ENCODE measurements at places on chromosomes 16 and 17.
A peak's percentile ranks its signal among the peaks of the same experiment; 100 is the strongest.

DNA sequence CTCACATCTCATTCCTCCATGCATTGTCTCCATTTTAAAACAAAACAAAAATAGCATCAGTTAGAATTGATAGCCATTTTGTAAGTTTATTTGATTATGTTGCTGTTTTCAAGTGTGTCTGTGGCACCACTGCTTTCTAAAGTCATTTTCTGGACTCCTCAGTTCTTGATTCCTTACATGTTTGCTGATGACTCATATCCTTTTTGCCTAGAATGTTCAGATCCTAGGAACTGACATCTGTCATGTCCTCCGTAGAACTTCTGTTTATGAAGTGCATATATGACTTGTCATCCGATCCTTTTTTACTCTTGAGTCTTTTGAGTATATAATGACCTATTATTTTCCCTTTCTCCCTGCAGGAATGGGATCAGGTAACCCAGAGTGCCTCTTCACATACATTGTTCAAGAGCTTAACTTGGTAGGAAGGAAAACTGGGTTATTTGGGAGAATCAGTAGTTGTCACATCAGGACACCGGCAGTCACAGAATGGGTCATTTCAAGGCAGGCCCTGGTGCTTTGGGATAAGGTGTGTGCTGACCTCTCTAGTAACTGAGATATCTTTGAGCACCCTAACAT, 69.2 kb downstream of the MAP2K4 start:
- no peak for DNase-seq

GRCh38 chr17:62064791-62065563, at the start of gene MED13:
Gene MED13, minus strand, starts transcription at chr17:62065278. Its CDS starts 73 bp downstream, at chr17:62065205.
- DNase-seq, result peak; percentile 44

GRCh38 chr17:82767041-82767754, 15.3 kb downstream of the TBCD start:
- DNase-seq, result no peak

DNA sequence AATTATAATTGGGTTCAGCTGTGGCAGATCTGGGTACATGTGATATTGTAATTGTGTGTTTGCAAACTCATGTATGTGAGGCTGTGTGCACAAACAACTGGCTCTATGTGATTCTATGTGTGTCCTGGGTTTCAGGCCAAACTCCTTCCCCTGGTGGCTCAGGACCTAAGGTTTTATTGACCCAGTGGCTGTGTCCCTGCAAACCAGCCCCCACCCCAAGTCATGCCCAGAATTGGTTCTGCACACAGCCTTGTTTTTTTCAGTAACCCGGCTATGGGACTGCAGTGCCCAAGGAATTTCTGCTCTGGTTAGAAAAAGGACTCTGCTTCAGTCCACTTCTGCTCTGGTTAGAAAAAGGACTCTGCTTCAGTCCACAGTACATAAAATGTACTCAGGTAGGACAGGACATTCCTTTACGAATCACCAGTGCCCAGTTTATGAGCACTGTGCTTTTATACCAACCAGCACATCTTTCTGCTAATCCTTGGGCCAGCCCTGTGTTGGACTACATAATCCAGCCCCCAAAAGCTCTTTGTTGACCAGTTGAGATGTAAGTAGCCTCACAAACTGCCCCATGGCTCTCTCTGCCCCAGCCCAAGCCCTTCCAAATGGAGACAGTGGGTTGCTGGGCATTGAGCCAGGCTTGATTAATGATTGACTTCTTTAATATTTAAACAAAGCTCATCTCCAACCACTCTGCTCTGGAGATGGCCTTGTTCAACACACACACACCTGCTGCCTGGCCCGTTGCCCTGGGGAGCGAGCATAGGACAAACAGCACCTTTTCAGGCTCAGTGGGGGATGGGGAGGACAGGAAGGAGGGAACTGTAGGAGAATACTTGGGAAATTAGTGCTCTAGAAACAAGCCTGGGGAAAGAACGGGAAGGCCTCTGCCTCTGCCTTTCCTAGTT, 2.9 kb upstream of the KCNH6 start:
- DNase-seq, result no peak

DNA sequence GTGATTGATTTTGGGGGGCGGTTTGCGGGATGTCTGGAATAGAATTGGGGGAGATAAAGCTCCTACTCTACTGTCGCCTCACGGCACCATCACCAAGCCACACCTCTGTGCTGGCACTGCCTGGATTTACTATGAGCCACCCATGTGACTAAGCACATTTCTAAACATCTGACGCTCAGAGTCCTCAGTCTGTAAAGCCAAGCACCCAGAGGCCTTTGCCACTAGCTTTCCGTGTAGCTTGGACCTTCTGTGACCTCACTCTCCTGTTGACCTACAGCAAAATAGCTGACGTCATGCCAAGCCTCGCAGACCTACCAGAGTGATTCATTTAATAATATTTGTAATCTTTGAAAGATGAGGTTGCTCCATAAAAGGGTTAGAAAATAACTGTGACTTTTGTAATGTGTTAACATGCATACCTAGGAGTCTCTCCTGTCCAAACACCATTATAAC, 38.5 kb upstream of the MYOCD start:
- no peak for DNase-seq

GRCh38 chr17:14209215-14209614, 27.4 kb downstream of the CDRT15 start:
- DNase-seq, result no peak
